Heart right ventricle (tissue), 16 donors: ENCODE measurements at places on chromosomes 3 and 15. TPM values are rescaled to one million over a fixed set of nuclear protein-coding genes. Genes with fewer than 3 reads are reported as not detected.

GRCh38 chr3:167750272-167750971, 14.9 kb downstream of the SERPINI1 start:
- no peaks in the 10 kb centered on the region for H3K4me1 ChIP-seq
- DNase-seq = no peak
- no peaks in the 10 kb centered on the region for H3K36me3 ChIP-seq
- H3K4me3 ChIP-seq = no peak overlapping the region
- no peaks in the 10 kb centered on the region for H3K27me3 ChIP-seq
- no peak overlapping the region for H3K27ac ChIP-seq

DNA sequence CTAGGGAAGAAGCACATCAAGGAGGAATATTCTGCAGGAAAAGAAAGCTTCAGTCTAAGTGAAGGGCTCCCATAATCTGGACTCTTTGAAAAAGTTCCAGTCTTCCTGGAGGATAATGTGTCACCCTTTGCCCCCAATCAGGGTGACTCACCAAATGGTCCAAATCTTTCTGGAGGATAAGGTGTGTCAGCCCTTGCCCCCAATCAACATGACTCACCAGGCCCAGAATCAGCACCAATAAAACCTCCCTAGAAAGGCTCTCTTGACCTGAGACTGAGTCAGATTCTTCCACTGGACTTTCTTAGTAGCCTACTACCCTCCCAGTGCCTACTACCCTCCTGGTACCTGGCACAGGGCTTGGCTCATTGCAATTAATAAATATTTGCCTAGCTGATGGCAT, 9.5 kb upstream of the ARL14 start:
- H3K4me3 ChIP-seq = no peak overlapping the region
- no peaks in the 10 kb centered on the region for H3K4me1 ChIP-seq
- no peaks in the 10 kb centered on the region for H3K36me3 ChIP-seq
- no peak for DNase-seq

DNA sequence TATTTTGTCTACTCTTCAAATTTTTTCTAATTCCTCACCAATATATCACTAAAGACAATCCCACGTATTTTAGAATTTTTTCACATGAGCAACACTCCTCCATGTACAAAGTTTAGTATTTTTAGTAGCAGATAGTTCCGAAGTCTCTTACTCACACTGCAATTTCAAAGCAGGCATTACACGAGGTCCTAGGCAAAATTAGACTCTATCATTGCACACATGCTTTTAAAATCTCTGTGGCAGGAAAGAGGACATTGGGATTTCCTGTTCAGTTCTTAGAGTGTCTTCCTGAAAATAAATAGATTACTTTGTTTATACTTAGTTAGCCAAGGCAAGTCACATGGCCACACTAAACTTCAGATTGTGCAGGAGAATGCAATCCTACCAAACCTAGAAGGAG, 847.7 kb downstream of the ROBO2 start:
- H3K27me3 ChIP-seq = no peaks in the 10 kb centered on the region
- DNase-seq = no peak
- no peak overlapping the region for H3K27ac ChIP-seq

GRCh38 chr3:135556174-135556573, 409.4 kb upstream of the PPP2R3A start:
- no peaks in the 10 kb centered on the region for H3K27me3 ChIP-seq
- H3K36me3 ChIP-seq = no peaks in the 10 kb centered on the region
- H3K4me1 ChIP-seq = no peaks in the 10 kb centered on the region
- H3K4me3 ChIP-seq = no peak overlapping the region
- no peak for DNase-seq

RLBP1 gene
- not detected for total RNA-seq

HMG20A gene
- 54.0 TPM for total RNA-seq

GRCh38 chr15:77607894-77608261, 24.8 kb downstream of the LINGO1 start:
- no peak for DNase-seq
- peaks cover 5% of the 10 kb centered on the region for H3K4me1 ChIP-seq
- H3K4me3 ChIP-seq = no peak overlapping the region
- H3K27ac ChIP-seq = peak overlapping the region; percentile 56
- H3K27me3 ChIP-seq = peaks cover 11% of the 10 kb centered on the region

DNA sequence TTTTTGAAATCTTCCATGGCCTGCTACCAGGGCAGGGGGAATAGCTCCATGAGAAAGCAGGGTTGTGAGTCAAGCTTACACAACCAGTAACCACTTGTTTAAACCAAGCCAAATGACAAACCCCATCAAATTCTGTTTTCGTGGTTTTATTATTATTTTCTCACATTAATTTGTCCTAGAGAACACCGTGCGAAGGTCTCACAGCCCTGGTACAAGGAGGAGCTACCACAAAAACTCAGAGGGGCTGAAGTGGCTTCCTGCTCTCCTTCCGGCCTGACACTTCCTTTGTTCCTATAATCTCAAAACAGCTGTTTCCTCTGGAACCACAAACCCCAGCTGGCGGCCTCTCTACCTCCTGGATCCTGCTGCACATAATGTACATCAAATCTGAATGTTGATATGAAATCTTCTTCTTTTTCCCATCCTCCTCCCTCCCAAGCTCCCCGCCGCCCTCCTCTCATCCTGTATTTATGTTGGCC, 375.9 kb downstream of the MCTP2 start:
- no peak overlapping the region for H3K4me3 ChIP-seq
- H3K27ac ChIP-seq = no peak overlapping the region
- peak; percentile 41 for DNase-seq
- H3K36me3 ChIP-seq = no peaks in the 10 kb centered on the region
- H3K4me1 ChIP-seq = peaks cover 16% of the 10 kb centered on the region
- H3K27me3 ChIP-seq = no peaks in the 10 kb centered on the region
